ENCODE measurements at places on chromosomes 16 and 17.
A peak's percentile ranks its signal among the peaks of the same experiment; 100 is the strongest.

DNA sequence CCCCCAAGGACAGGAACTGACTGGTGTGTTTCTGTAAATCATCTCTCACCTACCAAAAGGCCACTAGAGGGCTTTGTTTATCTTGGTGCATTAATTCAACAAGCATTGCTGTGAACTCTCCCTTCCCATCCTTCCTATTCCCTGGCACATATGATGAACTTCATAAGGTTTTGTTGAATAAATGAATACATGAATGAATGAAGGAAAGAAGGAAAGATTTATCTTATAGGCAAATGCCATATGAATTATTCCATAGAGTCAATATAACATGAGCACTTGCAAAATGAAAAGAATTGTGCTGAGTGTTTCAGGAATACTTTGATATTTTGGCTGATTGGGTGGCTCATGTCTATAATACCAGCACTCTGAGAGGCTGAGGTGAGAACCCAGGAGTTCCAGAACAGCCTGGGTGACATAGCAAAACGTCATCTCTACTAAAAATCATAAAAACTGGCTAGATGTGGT is 4.3 kb downstream of the SPDYE4 start:
- DNase-seq, result no peak

- no peak for DNase-seq
These were observed 212.8 kb downstream of the ZFHX3 start for GRCh38 chr16:72835086-72835485.

- DNase-seq, result no peak
These were observed 32.4 kb downstream of the CLTC start for GRCh38 chr17:59652119-59652518.

GRCh38 chr16:35255816-35256215 is 1796.4 kb downstream of the TP53TG3F start:
- DNase-seq, result no peak

- no peak for DNase-seq
These were observed 88.9 kb downstream of the ASIC2 start for GRCh38 chr17:33204156-33204555.

DNA sequence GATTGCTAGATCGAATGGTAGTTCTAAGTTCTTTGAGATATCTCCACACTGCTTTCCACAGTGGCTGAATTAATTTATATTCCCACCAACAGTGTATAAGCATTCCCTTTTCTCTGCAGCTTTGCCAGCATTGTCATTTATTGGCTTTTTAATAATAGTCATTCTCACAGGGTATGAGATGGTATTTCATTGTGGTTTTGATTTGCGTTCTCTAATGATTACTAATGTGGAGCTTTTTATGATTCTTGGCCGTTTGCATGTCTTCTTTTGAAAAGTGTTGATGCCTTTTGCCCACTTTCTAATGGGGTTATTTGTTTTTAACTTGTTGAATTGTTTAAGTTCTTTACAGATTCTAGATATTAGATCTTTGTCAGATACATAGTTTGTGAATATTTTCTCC is 36.5 kb upstream of the BCAS3 start:
- no peak for DNase-seq

DNA sequence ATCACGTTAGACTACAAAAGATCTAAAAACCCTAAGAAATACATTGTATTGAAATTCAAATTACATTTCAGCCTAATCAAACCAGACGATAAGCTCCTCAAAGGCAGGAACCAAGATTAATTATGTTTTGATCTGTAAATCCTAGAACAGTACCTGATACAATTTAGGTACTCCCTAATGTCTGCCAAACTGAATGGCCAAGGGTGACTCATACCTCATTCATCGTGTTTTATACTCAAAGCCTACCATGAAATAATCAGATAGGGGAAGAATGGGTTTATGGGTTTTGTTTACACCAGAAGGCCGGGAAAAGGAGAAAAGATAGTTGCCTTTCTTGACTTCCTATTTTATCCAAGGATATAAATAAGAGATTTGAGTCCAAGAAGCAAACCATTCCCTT is 19.3 kb downstream of the MMD start:
- no peak for DNase-seq

GRCh38 chr16:62298600-62298999 is 262.4 kb upstream of the CDH8 start:
- no peak for DNase-seq

GRCh38 chr17:7586673-7587419 is 3.0 kb downstream of the SOX15 start:
- no peak for DNase-seq

GRCh38 chr17:44074231-44074910 is 3.8 kb downstream of the G6PC3 start:
- no peak for DNase-seq

GRCh38 chr16:21654466-21654865 is 2.1 kb upstream of the IGSF6 start:
- no peak for DNase-seq

DNA sequence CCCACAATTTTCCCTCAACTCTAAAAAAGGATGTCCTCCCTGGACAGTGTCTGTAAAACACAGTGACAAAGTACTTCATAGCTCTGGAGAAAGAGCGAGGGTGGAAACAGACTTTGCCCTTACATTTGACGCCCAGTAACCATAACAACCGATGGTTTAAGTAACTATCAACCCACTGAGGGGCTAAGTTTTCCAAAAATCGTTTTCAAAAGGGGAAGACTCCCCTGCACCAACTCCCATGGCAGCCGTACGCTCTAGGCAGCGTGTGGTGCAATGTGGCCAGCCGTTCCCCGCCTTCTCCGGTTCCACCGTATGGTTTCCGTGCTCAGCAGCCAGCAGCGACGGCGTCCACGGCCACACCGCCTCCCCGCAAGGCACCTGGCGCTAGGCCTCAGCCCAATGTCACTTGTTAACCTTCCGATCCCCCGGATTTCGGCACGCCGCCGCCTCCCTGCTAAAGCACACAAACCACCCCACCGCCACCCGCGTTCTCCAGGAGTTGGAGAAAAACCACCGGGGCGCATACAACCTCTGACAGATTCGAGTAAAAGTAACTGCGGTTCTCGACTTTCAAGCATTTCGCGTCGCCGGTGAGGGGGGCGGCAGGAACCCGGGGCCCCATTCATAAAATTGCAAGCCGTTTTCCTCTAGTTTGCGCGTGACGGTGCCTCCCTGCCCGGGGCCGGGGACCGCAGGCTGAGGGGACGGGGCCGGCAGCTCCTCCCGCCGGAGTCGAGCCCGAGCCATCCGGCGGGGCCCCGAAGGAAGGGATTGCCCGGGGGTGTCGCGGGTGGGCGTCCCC is 661 bp downstream of the TEX2 start:
- DNase-seq, result peak; percentile 46

- DNase-seq, result no peak
These were observed 74.6 kb downstream of the SOCS1 start for GRCh38 chr16:11181242-11181898.

DNA sequence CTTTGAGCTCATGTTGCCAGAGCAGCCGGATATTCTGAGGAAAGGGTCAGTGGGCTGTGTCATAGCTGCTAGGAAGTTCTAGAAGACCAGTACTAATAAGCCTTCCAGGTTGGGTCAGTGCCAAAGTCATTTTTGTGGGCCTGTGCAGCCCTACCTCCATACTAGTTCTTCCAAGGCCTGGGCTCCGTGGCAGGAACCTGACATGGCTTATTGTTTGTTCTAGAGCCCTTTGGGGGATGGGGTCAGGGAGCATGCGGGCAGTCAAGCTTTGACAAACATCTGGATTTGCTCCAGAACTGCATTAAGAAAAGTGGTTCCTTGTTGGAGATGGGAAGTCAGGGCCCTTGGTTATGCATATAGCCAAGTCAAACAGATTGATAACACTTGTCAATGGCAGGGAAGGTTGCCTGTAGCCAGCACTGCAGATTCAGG is 7.6 kb downstream of the ALKBH5 start:
- no peak for DNase-seq

DNA sequence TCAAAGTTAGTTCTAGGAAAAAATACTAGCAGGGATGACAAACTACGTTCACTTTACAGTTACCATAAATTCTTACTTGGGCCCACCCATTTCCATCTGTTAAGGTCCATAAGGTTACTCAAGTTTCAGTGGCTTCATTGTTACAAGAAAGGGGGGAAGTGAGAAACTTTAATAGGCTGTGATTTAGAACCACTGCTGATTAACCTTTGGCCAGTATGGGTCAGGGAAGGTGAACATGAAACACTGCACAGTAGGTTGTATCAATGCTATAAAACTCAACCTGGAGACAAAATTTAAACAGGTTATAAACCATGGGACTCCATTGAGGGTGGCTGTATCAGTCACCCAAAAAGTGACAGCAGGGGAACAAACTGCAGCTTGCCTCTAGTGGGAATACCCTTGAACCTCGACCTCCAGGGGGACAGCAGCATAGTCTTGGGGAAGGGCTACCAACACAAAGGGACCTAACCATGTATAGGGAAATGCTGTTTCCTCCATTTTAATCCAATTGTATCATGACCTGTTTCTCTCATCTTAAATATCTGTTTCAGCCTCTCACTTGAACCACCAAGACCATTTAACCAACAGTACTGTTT is 10.4 kb downstream of the PTRH2 start:
- no peak for DNase-seq

DNA sequence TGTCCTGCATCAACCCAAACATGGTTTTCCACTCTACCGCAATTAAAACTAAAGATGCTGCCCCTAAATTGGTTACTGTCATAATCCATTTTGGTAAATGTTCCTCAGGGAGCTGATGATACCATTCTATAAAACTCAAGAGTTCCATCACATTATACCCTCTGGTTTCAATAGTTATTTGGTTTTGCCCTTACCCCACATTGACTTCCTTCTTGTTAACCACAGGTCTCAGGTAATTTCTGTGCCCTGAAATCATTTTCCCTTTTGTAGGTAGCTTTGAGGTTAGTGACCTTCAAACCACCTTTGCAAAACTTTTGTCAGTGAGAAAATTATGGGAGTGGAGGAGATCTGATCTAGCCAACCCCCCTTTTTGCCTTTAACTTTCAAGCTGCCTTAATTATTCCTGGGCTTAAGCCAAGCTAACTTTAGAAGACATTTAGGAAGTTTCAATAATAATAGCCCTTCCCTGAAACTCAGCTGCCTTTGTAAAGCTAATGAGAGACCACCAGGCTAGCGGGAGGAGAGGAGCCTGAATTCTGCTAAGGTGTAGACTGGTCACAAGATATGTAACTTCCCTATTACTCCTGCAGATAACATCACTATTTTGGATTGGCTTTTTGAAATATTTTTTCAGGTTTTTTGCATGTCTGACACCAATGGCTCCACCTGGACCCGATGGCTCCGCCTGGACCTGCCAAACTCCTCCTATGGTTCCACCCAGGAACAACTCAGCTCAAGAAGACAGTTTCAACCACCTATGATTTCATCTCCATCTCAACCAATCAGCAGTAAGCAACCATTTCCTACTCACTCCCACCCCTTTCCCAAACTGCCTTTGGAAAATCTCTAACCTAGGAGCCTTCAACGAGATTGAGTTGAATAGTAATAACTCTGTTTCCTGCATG is 224.9 kb downstream of the HS3ST3B1 start:
- no peak for DNase-seq

GRCh38 chr17:19703828-19704613 is 12.4 kb downstream of the SLC47A2 start:
- no peak for DNase-seq

- DNase-seq, result no peak
These were observed 3.5 kb upstream of the NAGS start for GRCh38 chr17:44000871-44001460.

GRCh38 chr17:48719642-48720265 is 2.6 kb downstream of the PRAC1 start:
- no peak for DNase-seq

DNA sequence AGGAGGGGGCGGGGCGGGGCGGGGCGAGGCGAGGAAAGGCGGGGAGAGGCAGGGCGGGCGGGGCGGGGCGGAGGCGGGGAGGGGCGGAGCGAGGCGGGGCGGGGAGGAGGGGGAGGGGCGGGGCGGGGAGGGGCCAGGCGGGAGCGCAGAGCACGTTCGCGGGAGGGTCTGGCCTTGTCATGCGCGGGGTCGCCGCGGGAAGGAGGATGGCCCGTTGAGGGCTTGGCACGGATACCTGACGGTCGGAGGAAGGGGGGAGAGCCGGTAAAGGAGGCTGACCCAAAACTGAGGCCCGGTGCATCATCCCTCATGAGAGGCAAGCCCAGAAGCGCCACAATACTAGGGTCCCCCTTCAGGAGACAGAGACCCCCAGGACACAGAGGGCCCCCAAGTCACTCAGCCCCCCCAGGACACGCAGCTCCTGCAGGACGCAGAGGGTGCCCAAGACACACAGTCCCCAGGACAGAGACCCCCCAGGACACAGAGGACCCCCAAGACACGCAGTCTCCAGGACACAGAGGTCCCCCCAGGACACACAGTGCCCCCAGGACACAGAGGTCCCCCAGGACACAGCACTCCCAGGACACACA is 593 bp upstream of the WDR45B start:
- no peak for DNase-seq

DNA sequence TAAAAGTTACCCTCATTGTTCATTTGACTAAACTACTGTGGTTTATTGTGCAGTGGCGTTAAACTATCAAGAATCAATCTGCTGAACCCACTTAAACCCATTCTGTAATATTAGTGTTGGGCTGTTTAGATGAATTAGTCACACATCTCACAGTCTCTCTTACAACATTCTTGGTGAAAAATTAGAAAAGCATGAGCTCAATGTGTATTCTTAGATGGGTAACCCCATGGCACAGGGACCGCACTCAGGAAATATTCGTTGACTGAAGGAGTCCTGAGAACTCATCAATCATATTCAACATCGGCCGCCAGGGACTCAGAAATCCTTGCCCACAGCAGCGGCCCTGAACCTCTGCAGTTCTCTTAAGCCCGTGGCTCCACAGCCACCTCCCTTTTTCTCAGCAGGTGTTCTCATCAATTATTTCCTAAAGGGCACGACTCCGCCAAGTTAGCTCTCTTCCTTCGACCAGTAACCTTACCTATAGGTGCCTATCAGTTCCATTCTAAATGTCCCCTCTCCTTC is 155.6 kb downstream of the STX8 start:
- DNase-seq, result no peak

GRCh38 chr17:30376621-30377452 is 1.9 kb upstream of the CPD start:
- no peak for DNase-seq

GRCh38 chr17:41695954-41696757 is 7.5 kb downstream of the EIF1 start:
- peak; percentile 75 for DNase-seq

GRCh38 chr16:57970319-57970718 is 609 bp downstream of the CNGB1 start:
- no peak for DNase-seq

DNA sequence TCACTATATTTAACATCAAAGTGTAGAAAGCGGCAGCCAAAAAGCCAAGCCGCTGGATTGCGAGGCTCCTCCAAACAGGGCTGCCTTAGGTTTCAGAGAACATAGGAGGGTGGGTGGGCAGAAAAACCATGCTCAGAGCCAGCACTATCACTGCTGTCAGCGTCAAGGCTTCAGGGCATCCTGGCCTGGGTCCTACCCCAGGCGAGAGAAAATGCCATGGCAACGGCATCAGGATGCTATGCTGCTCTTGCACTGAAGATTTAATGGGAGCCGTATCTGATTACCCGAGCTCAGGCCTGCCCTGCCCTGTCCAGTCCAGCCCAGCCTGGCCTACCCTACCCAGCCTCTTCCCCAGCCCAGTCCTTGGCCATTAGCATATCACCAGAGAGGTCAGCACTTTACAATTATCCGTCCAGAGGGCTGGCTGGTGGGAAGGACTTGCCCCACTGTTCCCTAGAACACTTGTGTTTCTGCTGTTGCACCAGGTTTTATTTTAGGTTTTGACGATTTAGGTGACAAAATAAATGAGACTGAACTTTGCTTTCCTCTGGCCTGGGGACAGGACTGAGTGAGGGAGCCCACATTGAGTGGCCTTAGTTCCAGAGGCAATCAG is 61.1 kb downstream of the TOM1L2 start:
- DNase-seq, result no peak
